ENCODE measurements at places on chromosomes 2 and 18.

GRCh38 chr18:24127735-24128134 lies 11.1 kb upstream of the CABYR start:
- DNase-seq = no peak

- no peak for DNase-seq
Measured at GRCh38 chr2:186991766-186992417, 142.9 kb upstream of the ZSWIM2 start.

DNA sequence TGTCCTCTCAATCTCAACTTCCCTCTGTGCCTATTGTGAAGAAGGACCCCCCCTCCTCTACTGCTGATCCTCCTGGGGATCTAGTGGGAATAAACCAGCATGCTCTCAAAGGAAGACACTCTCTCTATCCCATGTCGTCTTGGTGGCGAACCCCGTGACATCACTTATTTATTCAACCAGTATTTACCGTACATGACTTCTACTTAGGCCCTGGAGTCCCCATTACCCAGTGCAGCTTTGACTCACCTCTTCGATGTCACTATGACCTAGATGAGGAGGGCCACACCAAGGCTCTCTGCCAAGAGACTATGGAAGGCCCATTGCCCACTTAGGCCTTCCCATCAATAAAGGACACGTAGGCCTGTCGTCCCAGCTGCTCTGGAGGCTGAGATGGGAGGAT lies 16.7 kb downstream of the ASPRV1 start:
- no peak for DNase-seq

DNA sequence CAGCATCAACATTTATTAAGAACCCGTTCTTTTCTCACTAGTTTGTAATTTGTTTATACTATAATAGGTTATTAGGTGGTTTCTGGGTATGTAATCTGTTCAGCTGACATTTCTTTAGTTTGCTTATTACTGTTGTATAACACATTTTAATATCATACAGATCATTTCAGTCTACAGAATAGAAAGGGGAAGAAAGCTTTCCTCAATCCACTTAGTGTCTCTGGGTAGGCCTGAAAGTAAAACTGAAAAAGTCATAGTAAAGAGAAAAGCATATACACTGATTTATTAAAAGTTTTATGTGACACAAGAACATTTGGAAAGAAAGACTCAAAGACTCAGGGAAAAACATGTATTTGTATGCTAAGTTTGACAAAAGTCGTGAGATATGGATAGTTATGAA lies 16.8 kb upstream of the KCNJ3 start:
- DNase-seq = no peak

DNA sequence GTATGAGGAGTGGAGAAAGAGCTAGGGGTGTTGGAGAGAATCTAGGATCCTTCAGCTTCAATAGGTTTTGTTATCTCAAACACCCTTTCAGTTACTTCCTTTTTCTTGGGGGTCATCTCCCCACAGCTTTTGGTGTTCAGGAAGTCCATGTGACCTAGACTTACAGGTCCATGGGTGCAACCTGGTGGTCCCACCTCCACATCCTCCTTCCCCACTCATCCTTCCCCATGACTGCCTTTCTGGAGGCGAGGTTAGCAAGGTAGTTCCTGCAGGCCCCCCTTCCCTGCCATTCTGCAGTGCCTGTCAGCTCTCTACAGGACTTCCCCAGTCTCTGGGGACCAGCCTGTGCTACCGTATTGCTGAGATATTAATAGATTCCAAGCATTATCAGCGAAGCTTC lies 107.6 kb downstream of the TMEM17 start:
- DNase-seq = no peak

GRCh38 chr18:3595369-3596273 lies 145.6 kb downstream of the TGIF1 start:
- DNase-seq = no peak

- no peak for DNase-seq
Measured at GRCh38 chr2:239375278-239376061, 25.4 kb downstream of the HDAC4 start.

DNA sequence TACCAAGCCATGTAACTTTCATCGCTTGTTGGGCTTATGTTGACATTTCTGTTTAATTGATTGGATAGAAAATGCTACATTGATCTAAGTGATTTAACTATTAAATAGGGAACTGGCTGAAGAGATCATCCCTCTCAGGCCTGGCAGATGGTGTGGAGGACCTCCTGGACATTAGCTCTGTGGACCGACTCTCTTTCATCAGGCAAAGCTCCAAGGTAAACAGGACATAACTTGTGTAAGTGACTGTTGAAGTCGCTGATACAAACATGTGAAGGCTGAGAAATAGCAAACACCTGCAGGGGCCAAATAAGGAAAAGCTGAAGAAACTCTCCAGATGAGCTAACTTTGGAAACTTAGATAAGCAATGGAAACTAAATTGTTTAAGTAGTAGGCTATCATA lies 68.8 kb downstream of the UNC80 start:
- DNase-seq = no peak

DNA sequence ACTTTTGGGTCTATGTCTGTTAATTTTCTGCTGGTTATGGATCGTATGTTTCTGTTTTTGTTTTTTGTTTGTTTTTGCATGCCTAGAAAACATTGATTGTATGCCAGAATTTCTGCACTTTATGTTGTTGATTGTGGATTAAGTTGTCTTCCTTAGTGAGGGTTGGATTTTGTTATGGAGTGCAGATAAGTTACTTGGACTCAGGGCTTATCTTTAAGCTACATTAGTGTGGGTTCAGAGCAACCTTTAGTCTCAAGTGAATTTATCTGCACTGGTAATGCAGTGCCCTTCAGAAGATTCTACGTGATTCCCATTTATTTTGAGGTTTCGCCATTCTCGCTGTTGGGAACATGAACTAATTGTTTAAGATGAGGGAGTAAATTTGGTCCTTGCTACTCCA lies 32.9 kb downstream of the UBR3 start:
- DNase-seq = no peak

GRCh38 chr2:178845566-178846457 lies 38.6 kb upstream of the TTN start:
- DNase-seq = no peak

- DNase-seq = no peak
Measured at GRCh38 chr2:85539361-85540132, 579 bp downstream of the MAT2A start.

DNA sequence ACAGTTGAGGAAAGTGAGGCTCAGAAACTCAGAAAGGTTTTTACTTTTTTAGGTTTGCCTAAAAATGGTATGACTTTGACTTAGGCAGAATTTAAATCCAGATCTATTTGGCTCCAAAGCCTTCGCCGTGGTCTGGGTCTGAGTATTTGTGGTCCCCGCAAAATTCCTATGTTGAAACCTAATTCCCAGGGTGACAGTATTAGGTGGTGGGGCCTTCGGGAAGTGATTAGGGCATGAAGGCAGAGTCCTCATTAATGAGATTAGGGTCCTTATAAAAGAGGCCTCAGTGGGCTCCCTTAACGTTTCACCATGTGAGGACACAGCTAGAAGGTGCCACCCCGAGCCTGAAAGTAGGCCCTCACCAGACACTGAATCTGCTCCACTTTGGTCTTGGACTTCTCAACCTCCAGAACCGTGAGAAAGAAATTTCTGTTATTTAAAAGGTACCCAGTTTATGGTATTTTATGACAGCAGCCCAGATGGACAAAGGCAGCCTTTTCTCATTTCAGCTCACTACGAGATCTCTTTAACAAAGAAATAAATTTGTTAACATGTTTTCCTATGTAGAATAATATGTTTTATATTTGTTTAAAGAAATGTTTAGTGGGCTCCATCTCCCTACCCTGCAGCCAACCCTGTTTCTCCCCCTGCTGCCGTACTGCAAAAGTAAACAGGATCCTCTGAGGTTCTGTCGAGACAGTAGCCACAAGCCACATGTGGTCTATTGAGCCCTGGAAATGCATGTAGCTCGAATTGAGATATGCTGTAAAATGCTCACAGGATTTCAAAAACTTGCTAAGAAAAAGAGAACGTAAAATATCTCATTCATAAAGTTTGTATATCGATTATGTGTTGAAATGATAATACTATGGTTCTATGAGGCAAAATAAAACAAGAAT lies 80.6 kb downstream of the MOGAT1 start:
- no peak for DNase-seq

DNA sequence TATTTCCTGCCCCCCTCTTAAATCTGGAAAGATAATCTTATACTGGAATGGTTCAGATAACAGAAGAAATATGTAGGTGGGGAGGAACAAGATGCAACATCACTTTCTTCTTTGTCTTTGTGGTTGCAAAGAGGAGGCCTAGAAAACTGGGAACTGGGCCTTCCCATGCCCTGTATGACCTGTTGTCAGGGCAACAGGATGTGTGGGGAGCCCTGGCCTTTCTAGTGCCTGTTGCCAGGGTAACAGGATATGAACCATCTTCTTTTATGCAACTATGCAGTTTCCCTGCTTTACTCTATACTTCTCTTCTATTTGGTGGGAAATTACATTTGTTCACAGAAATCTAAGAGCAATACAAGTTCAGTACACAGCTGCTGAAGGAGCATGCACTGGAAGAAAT lies 79.8 kb upstream of the PDE1A start:
- no peak for DNase-seq

DNA sequence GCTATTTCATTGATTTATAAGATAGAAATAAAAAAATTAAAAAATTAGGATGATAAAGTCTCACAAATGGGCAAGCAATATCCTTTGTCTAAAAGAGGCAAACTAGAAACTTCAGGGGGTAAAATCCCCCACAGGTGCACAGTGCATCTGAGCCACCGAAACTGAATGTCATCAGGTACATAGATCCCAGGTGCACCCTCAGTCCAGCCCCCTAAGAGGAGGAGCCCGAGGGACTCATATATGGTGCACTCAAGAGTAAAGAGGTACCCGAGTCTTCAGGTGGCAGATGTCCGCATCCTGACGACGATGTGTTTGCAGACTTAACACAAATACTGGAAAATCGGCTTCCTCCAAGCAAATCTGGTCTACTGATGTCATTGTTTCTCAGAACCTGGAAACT lies 11.3 kb downstream of the QPCT start:
- DNase-seq = no peak

GRCh38 chr18:8765783-8766463 lies 60.6 kb downstream of the MTCL1 start:
- no peak for DNase-seq

DNA sequence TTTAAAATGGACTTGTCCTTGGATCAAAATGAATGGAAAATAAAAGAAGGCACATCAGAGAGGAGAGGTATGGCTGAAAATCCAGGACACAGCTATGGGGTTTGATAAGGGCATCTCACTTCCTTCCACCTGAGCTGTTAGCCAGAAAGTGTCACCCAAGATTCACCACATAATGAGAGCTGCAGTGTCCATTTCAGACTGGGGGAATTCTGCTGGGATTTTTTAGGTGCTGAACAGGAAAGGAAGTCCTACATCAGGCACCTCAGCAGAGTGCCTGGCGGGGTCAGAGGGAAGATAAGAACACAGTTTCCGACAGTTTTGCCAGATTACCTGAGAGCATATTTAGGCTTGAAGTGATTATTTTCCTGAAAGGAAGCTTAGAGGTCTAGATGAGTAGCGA lies 187.6 kb upstream of the HNMT start:
- DNase-seq = no peak

GRCh38 chr18:50131591-50131990 lies 63.4 kb downstream of the MYO5B start:
- no peak for DNase-seq

DNA sequence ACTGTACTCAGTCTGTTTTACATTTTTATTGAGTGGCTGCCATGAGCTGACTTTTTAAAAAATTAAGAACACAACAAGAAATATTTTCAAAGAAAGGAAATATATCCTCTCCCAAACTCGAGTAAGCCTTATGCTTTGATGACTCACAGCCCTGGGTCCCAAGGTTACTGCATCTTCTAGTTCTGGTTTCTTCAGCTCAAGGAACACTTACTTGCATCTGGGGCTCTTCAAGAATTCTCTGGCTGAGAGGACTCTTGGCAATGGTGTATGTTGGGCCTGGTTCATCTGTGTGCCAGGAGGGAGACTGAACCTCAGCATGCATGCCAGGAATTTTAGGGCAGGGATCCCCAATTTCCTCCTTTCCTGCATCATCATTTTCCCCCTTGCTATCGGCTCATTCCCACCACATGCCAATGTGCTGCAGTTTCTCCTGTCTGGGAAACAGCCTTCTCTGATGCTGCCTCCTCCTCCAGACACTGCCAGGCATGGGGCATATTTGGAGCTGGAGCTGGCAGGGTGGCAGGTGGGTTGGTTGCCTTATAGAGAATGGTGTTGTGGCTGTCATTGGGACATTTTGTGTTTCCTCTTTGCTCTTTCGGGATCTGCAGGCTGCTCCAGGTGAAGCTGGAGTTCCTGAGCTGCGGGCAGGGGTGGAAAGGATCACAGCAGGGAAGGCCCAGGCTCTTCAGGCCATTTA lies 192.2 kb upstream of the HS6ST1 start:
- DNase-seq = no peak

DNA sequence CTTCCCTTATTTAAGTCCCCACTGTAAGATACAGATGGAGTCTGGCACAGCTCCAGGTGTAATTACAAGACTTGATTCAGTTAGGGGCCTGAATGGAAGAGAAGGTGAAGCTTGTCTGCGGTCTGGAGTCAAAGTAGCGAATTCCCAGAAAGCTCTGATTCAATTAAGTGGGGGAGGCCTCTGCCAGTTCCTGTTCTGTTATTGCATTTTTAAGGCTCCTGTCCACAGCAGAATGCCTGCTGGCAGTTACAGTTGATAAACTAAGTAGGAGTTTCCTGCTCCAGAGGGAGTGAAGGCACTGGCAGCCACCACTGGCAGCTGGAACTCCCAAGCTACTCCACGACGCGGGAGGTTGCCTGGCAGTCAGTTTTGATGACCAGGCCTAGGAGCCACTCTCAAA lies 181.1 kb downstream of the SOCS6 start:
- DNase-seq = no peak

GRCh38 chr18:8996771-8997432 lies 105.6 kb upstream of the NDUFV2 start:
- no peak for DNase-seq

GRCh38 chr2:163601377-163601776 lies 134.4 kb downstream of the FIGN start:
- no peak for DNase-seq

- DNase-seq = no peak
Measured at GRCh38 chr2:136408795-136409194, 290.8 kb upstream of the CXCR4 start.

- no peak for DNase-seq
Measured at GRCh38 chr2:178265851-178266250, 71.5 kb downstream of the OSBPL6 start.

GRCh38 chr18:75267643-75268363 lies 57.2 kb downstream of the TSHZ1 start:
- no peak for DNase-seq

GRCh38 chr2:205807229-205807628 lies 124.9 kb downstream of the NRP2 start:
- no peak for DNase-seq

Measured in GM18507 (cell line).